ENCODE measurements at places on chromosomes 1 and 21.

GRCh38 chr21:42118901-42119300 lies 47.8 kb downstream of the UMODL1 start:
- no peak for DNase-seq

DNA sequence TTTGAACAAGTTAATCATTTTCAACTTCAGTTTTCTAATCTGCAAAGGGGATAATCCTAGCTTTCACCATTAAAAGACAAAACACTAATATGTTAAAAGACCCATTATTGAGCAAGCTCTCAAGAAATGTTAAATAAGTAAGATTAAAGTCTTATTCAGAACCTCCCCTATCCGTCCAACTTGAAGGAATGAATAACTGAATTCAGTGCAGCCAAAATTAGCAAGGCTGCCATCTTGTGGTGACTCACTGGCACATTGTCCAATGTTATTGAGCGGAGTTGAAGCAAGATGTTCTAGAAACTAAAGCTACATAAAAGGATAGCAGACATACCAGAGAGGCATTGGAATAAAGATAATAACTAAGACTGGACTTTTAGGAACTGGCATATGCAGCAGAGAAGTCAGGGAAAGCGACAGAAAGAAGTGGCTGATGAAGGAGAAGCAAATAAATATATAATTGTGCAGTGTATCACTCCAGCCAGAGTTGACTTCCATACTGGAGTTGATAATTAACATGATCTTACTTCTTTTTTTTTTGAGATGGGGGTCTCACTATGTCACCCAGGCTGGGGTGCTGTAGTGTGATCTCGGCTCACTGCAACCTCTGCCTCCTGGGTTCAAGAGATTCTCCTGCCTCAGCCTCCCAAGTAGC lies 8.2 kb upstream of the CAP1 start:
- DNase-seq: peak; percentile 68

GRCh38 chr1:85838238-85838637 lies 130.0 kb upstream of the ZNHIT6 start:
- DNase-seq: no peak

DNA sequence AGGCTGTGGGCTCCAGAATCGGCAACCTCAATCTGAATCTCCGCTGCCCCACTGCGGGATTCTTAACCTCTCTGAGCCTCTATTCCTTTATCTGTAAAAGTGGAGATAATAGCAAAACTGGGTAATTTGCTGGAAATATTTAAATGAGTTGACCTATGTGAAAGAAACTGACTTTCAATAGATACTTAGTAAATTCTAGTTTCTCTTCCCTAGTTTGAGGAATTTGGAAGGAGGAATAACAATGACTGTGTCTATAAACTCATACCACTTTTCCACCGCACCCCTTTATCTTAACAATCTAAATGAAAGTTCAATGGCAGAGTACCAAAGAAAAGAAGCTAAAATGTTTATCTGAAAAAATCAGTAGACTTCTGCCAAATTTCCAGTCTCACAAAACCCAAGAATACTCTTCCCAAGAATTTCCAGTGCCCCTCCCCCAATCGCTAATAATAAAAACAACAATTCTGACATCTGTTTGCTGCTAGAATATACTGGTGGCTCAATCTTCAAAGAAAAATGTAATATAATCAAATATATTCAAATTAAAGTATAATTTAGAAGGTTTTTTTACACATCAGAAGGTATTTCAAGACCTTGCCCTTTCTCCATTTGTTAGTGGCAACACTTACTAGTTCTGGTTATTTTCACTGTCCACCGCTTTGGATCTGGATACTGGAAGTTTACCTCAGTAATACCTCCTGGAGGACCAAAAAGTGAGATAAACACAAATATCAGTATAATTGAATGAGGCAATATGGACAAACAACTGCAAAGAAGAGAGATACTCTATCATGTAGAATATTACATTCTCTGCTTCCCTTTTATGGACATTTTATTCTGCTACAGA lies 171.2 kb downstream of the LTN1 start:
- no peak for DNase-seq

GRCh38 chr1:20717452-20718342 lies at the start of gene KIF17:
TSS of gene KIF17 (minus strand) at chr1:20718007. CDS start at chr1:20717706, 301 bp downstream.
- DNase-seq: peak; percentile 58

- DNase-seq: no peak
Observed at GRCh38 chr1:12544992-12545391, 73.0 kb downstream of the DHRS3 start.

DNA sequence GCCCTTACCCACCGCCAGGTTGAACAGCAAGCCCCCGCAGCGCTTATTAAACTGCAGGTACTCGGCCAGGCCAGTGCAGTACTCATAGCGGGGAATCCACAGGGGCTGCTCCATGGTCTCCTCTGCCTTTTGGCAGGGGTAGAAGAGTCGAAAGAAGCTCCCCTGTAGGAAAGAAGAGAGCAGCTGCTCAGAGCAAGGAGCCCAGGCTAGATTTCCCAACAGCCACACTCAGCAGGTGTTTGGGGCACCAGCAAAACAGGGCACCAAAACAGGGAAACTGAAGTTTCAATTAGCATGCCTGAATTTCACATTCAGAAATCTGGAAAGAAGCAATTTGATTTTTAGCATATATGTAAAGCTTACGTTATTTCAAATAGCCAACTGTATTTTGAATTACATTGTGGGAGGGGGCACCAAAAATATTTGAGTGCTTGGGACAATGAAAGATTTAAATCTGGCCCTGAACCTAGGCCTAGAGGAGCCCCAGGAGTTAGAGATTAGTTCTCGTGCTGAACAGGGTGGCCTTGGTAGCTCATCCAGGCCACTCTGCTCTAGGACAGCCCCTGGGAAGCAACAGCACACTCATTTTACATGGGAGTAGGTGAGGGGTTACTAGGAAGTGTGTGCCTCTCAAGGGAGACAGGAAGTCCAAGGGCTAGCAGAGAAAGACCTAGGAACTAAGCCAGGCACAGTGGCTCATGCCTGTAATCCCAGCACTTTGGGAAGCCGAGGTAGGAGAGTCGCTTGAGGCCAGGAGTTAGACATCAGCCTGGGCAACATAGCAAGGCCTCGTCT lies 8.2 kb downstream of the PAFAH2 start:
- no peak for DNase-seq

DNA sequence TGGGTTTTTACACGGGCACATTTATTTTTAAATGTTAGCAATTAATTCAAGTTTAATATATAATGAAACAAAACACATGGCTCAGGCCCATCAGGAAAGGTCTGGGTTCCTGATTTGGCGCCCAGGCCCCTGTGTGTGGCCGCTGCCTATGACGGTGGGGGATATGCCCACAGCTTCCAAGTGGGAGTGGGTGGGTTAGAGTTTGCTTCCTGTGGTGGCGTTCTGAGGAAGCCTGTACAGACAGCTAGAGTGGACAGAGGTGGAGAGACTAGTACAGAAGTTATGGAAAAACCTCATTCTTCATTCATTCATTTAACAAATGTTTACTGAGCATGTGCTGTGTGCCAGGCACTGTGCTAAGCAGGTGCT lies 22.4 kb upstream of the EPS8L3 start:
- DNase-seq: no peak

DNA sequence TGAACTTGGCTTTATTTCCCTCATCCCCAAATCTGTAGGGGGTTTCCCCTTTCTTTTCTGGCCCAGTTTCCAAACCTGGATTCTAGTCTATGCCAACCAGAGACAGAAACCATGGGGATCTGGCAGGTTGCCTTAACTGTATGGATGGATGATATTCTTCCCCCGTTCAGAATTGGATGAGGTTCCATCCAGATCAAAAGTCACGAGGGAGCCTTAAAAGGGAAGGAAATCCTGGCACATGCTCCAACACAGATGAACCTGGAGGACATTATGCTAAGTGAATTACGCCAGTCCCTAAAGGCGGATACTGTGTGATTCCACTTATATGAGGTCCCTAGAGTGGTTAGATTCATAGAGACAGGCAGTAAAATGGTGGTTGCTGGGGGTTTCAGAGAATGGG lies 124.4 kb downstream of the HUNK start:
- no peak for DNase-seq

GRCh38 chr1:15997637-15998280 lies 6.3 kb upstream of the SRARP start:
- DNase-seq: no peak

DNA sequence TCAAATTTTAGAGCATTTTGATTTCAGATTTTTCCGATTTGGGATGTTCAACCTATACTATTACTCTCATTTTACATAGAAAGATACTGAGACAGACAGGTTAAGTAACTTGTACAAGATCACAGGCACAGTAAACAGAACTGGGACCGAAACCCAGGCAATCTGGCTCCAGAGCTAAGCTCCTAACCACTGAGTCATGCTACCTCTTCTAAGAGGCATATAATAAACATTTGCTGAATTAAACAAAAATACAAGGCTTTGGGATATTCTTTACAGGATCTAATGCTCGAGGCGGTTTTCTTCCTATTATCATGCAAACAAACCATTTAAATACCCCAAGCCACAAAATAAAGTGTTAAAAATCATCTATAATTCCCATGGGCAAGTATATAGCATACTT lies 50.3 kb downstream of the MCOLN2 start:
- no peak for DNase-seq

GRCh38 chr1:199978408-199978940 lies 49.0 kb upstream of the NR5A2 start:
- no peak for DNase-seq

DNA sequence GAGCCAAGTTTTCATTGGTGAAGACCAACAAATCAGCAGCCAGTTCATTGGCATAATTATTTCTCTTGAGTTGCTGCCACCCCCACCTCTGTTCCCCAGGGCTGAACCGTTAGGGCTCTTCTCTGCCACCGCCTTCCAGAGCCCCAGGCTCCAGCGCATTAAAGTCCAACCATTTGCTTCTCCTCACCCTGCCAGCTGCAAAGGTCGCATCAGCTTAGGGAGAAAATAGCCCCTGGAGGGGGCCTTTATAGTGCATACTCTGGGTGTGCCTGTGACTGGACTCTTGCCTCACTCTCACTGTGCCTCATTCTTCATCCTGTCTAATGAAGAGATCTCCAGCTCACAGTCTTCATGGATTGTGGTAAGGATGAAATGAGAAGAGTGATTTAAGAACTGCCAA lies 50.4 kb downstream of the KDM1A start:
- DNase-seq: no peak

GRCh38 chr1:13699510-13699909 lies 478 bp upstream of the PRDM2 start:
- DNase-seq: no peak

DNA sequence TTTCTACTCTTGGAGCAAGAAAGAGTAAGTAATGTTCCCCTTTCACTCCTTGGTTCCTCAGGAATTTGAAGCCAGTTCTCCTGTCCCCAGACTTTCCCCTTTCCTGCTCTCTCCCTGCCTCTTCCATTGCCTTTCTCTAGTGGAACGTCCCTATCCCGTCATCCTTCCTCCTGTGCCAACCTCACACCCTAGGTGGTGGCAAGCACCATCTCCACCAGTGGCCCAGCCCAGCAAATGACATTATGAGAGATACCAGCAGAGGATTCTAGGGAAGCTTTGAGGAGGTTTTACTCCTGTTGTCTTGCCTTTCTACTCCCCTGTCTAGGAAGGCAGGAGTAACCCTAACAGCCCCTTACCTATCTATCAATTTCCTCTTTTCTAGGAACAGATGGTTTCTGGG lies 8.1 kb upstream of the TACSTD2 start:
- no peak for DNase-seq

- DNase-seq: peak; percentile 86
Observed at GRCh38 chr21:34986561-34987500, 62.3 kb downstream of the RUNX1 start.

DNA sequence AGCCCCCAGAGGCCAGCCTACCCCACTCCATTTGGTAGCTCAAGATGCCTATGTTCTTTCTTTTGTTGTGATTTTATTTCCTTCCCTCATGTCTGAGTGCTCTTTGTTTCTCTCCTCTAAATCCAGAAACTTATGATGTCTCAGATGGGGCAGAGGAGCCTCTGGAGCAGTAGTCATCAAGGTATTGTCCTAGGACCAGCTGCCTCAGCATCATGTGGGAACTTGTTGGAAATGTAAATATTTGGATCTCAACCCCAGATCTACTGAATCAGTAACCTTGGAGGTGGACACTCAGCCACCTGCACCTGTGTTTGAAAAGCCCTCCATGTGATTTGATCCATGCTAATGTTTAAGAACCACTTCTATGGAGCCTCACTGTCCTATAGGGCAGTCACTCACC lies 593.1 kb upstream of the PLXNA2 start:
- no peak for DNase-seq

DNA sequence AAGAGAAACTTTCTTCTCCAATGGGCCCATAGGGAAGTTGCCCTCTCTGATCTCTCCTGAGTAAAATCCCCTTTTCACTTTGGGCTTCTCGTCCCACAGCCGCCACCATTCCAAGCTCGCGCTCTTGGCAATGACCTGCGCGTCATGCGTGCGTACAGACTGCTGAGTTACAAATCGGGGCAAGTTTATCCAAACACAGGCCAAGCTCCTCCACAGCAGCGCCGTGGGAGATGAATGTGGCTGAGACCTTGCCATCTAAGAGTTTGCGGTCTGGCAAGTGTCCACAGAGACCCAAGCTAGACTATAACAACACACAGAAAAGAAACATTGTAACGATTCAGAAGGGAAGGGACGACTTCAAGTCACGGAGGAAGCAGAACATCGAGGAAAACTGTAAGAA lies 116.3 kb upstream of the SOD1 start:
- DNase-seq: no peak

GRCh38 chr21:31586118-31586517 lies 73.4 kb upstream of the SOD1 start:
- DNase-seq: no peak

- DNase-seq: no peak
Observed at GRCh38 chr1:1194723-1195122, 11.7 kb downstream of the TNFRSF18 start.

GRCh38 chr1:19489996-19490395 lies 4.7 kb upstream of the CAPZB start:
- no peak for DNase-seq

DNA sequence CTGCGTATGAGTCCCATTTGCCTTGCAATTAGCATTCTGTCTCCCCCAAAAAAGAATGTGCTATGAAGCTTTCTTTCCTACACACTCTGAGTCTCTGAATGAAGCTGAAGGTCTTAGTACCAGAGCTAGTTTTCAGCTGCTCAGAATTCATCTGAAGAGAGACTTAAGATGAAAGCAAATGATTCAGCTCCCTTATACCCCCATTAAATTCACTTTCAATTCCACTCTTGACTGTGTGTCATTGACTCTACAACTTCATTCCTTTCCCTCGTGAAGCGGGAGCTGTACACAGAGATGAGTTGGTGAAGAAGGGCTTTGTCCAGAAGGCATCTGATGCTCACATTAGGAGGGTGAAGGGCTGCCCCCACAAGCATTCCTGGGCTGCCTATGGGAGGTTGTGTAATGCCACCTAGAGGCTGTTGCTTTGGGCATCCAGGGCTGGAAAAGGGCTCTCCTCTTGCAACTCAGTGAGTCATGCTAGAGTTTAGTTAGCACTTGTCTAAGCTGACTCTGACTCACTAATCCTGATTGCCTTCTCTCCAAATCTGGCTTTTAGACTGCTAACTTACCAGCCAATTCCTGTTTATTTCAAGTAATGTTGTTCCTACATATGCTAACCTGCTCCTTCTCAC lies 1.8 kb downstream of the SPRR1B start:
- no peak for DNase-seq

DNA sequence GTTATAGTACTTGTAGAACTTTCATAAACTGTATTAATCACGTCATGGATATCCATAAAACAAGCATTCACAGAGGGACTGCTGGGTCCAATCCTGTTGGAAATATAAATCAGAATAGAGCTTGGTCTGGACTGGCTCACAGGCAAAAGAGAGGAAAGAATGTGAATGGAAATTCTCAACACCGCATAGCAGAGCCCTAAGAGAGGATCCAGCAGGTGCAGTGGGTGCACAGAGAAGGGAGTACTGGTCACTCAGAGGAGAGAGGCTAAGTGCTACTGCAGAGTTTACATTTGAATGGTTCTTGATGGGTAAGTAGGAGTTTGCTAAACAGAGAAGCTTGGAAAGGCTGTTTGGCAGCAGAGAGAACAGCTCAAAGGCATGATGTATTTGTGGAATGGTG lies 231.7 kb downstream of the PAPPA2 start:
- DNase-seq: no peak

All from CD4-positive, alpha-beta T cell treated with Interleukin-15 for 4 hours (primary cell).